Stimulated activated CD4-positive, alpha-beta T cell treated with anti-CD3 and anti-CD28 coated beads, Interleukin-2, amount 100 ng/mL, for 48 hours (primary cell): ENCODE measurements at places on chromosomes 2 and 18.
A peak's percentile ranks its signal among the peaks of the same experiment; 100 is the strongest.

- no peak for DNase-seq
Observed at GRCh38 chr2:215728504-215729065, 284.8 kb downstream of the MREG start.

- DNase-seq = no peak
Observed at GRCh38 chr2:234324116-234324515, 172.8 kb downstream of the ARL4C start.

- DNase-seq = no peak
Observed at GRCh38 chr2:25430556-25430955, 88.8 kb upstream of the DNMT3A start.

GRCh38 chr2:181165199-181165868 is 184.9 kb downstream of the UBE2E3 start:
- no peak for DNase-seq

DNA sequence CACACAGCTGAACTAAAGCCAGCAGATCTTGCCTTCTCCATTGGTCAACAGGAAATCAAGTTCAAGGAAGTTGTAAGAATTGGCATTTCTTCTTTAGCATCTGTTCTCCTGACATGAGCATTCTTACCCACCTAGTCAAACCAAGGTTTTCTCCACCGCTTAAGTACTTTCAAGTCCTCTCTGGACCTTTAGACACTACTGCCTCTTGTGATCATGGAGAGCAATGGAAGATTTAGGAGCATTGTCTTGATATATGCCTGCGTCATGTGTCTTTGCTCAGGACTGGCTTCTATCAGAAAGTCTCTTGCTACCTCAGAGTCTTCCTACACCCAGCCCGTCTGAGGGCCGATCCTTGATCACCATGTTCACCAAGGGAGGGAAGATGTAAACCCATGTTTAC is 262.2 kb downstream of the PHLPP1 start:
- DNase-seq = no peak

DNA sequence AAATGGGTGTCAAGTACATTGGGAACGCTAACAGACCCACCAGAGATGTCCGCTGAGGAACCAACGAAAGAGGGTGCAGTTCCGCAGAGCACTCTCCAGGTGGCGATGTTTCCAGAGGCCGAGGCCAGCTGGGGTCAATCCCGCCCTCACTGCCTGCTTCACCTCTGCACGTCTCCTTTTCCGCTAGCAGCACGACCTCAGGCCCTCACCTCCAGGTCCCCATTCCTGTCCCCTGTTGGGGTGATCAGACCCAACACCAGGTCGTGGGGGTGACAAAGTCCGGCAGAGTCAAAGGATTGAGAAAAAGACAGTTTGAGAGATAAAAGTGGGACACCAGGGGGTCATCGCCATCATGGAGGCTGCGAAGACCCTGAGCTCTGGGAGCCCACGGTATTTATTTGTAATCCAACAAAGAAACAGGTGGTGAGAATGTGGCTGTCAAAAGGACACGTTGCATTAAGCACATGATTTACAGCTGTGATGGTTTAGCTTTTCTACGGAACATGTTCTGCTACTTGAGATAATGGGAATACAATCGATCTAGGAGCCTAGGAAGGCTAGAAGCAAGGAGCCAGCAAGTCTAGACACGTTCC is 27.3 kb downstream of the ZAP70 start:
- peak; percentile 39 for DNase-seq

GRCh38 chr18:68041327-68041726 is 524.8 kb upstream of the DSEL start:
- no peak for DNase-seq

- no peak for DNase-seq
Observed at GRCh38 chr2:230825354-230825753, 39.4 kb upstream of the ITM2C start.

- no peak for DNase-seq
Observed at GRCh38 chr2:119453972-119454593, 22.4 kb downstream of the TMEM37 start.

DNA sequence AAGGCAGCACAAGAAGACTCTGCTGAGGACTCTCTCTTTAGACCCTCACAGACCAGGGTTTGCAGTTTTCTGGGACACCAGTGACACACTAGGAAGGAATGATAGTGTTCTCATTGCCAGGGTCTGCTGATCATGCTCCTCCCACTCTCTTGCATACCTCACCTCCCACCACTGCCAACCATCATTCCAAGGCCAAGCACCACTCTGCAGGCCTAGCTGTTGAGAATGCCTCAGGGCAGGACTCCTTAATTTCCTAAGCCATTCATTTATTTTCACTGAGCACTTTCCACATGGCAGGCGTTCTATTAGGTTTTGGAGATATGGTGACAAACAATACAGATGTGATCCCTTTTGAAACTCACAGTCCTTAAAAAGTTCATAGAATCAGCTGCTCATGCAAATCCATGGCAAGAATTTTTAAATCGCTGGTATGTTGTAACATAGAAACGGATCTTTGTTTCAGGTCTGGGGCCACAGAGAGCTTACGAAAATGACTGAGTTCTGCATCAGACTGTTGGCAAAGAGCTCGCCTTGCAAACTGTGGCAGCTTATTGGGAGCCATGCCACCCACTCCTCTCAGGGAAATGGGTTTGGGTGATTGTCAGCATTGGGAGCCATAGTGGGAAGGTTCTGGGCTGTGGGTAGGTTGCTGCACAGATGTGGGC is 78.5 kb downstream of the XDH start:
- DNase-seq = no peak

DNA sequence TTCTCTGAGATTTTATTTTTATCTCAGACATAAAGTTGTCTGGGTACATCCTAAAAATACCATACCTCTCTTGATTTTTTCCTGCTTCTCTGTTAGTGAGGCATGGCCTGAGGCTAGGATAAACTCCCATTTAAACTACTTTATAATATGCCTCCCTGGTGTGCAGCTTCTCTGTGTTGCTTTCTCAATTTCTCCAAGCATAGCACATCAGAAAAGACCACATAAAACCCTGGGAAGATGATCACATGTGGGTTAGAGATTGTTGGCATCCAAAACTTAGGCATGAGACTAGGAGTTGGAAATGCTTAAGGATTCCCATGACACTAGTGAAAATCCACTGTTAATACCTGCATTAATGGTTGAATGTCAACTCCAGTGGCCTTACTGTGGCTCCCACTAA is 254.6 kb downstream of the RND3 start:
- DNase-seq = no peak

DNA sequence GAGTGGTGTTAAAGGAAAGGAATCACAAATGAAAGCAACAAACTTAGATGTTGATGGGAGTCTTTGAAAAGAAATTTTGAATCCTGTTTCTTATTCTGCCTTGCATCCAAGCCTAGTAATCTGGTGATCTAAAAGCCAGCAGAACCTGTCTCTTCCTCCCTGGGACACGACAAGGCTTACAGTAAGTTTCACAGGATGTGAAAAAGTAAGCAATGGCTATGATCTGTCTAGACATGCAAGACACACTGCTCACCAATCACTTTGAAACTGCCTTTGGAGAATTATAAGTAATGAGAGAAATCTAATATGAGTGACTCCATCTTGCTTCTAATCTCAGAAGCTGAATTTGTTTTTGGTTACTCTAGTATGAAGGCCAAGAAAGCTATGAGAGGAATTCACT is 103.7 kb downstream of the KCNH7 start:
- no peak for DNase-seq

GRCh38 chr2:212665948-212666347 is 127.3 kb upstream of the ERBB4 start:
- no peak for DNase-seq

DNA sequence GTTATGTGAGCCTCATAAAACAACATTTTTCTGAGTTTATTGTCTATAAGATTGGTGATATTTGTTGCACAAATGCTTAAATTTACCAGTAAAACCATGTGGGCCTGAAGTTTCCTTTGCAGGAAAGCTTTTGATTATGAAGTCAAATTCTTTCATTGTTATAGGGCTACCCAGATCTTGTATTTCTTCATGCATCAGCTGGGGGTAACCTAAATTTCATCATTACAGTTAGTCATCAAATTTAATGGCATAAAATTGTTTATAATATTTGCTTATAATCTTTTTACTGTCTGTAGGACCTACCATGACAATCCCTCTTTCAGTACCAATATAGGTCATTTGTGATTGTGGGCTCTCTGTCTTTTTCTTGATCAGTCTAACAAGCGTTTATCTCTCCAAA is 47.8 kb downstream of the SMAD2 start:
- DNase-seq = no peak

GRCh38 chr2:181143790-181144300 is 163.4 kb downstream of the UBE2E3 start:
- DNase-seq = no peak

- DNase-seq = no peak
Observed at GRCh38 chr2:1115843-1116539, 165.3 kb downstream of the SNTG2 start.

DNA sequence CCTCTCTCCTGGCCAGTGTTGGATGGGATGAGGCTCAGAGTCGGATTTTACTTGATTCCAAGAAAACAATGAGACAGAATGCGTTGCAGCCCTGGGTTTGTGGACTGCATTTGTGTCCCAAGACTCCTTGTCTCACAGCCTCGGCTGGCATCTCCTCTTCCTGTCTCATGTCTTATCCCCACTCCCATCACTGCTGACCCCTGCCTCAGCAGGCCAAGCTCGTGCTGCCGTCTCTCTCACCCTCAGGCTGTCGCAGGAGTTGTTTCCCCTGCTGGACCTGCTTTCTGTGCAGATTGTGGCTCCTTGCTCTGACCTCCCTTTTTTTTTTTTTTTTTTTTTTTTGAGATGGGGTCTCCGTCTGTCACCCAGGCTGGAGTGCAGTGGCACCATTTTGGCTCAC is 70.2 kb upstream of the RALBP1 start:
- DNase-seq = no peak

DNA sequence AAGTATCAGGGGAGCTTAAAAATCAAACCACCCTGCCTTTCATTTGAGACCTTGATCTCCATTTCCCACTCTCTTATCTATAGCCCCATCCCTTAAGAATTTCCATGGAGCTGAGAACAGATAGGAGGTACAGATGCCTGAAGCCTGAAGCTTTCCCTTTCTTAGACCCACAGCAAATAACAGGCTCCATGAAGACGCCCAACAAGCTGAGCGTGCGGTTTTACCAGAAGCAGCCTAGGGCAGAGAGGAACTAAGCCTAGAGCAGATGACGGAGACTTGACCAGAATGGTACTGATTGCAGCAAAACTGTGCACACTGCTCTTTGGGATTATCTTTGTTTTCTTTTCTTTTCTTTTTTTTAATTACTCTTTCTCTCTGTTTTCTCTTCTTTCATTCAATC is 1.7 kb upstream of the ERBB4 start:
- DNase-seq = no peak

DNA sequence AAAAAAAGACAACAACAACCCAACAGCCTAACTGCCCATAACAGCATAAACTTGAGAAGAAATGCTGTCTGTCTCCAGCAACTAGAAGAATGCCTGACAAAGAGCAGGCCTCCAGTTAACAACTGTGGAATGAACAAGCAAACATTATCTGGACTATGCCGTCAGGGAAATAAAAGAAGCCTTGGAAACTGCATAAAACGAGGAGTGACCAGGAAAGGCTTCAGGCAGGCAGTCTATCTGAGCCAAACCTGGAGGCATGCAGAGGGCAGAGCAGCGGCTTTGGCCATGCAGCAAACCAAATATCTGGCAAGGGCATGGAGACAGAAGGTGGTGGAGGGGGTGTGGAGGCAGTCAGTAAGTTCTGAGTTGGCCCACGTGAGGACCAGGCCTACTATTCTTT is 11.1 kb downstream of the HES6 start:
- no peak for DNase-seq

- DNase-seq = no peak
Observed at GRCh38 chr2:64876137-64876647, 113.0 kb upstream of the SLC1A4 start.

DNA sequence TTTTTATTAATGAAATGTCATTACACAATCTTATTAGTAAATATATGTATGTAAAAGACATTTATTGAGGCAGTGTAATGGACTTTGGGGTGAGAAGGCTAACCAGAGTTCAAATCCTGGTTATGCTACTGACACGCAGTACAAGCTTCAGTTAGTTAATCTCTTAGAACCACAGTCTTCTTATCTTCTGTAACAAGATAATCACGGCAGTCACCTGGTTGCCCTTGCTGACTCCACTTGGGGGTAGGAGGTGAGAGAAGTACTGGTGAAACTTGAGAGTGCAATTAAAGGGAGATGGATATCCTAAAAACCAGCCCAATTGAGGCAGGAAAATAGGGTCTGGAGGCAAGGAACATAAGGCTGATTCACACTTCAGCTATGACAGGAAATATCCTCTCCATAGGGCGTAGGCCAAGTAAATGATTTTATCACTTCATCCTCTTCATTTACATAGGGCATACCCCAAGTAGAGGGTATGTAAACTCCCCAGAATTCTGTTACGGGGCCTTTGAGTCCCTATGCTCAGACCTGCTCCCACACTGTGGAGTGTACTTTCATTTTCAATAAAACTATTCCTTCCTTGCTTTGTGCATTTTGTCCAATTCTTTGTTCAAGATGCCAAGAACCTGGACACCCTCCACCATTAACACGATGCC is 21.3 kb downstream of the SKA1 start:
- DNase-seq = no peak

DNA sequence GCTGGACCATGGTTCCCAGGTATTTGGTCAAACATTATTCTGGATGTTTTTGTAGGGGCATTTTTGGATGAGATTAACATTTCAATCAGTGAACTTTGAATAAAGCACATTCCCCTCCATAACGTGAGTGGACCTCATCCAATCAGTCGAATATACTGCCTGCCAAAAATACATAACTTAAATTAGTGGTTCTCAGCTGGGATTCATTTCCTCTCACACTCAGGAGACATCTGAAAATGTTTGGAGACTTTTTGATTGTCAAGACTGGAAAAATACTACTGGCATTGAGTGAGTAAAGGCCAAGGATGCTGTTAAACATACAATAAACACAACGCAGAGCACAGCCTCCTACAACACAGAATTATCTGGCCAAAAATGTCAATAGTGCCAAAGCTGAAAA is 198.2 kb downstream of the MYO1B start:
- DNase-seq = no peak

- no peak for DNase-seq
Observed at GRCh38 chr2:236990552-236990951, 95.1 kb upstream of the COPS8 start.

- no peak for DNase-seq
Observed at GRCh38 chr2:56240210-56240609, 56.4 kb downstream of the CCDC85A start.

- DNase-seq = no peak
Observed at GRCh38 chr2:43215673-43216255, 10.6 kb downstream of the ZFP36L2 start.

- no peak for DNase-seq
Observed at GRCh38 chr2:142642650-142643049, 234.8 kb upstream of the KYNU start.

GRCh38 chr2:102639429-102639828 is 20.1 kb downstream of the SLC9A2 start:
- DNase-seq = no peak

DNA sequence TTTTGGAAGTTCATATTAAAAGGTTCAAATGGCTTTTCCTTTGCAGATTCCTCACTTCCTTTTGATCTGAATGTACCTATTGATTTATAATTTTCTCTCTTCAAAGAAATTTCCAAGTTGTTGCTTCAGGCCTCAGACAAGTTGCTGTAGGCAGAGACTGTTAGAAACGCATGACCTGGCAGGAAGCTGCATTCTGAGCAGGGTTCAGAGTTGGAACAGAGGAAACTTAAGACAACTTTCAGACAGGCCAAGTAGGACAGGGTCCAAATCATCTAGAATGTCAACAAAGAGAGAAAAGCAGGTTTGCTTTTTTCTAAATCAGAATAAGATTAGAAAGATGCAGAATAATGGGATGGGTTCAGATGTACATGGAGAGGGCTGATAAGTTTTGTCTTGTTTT is 416.3 kb downstream of the LRP1B start:
- DNase-seq = no peak

GRCh38 chr2:127690696-127691095 is 10.6 kb upstream of the SFT2D3 start:
- no peak for DNase-seq
